ENCODE measurements at places on chromosomes 2 and 18.

DNA sequence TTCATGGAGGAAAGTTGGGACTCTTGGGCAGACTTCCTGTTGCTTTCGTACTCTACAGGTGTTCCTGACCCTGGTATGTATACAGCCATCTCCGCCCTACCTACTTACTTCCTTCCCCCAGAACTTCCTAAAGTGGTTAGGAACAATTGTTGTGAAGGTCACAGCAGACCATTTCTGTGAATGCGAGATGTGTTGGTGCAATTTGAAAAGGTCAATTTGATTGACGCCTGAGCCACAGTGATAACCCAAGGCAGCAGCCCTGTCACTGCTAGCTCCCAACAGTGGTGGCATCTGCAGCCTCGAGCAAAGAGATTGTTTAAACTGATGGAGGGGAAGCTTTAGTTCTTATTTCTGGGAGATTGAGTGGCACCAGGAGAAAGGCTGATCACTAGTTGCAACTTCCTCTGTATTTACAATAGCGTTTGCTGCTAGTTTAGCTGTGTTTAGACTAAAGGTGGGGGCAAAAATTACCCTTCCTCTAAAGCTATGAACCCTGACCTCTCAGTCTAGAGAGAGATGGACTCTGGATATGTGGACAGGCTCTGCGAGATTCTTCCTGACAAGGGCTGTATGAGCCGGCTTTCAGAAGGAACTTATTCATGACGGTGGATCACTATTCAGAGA is 78.3 kb upstream of the MAP4K3 start:
- DNase-seq: no peak

DNA sequence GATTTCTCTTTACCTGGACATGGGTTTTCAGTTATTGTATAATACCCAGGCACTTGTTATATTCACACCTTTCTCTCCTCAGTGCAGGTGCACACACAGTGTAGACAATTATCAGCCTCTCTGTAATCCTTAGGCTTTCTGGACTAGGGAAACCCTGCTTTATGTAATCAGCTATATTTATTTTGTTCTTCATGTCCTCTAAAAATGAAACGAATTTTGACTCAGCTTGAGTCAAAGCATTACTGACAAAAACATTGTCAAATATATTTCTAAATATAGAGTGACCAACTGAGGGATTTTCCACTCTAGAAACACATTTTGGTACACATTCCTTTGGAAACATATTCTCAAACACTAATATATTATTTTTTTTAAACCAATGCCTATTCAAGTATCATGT is 144.8 kb upstream of the GULP1 start:
- no peak for DNase-seq

- no peak for DNase-seq
These were observed 15.9 kb downstream of the RNF152 start for GRCh38 chr18:61876899-61877298.

DNA sequence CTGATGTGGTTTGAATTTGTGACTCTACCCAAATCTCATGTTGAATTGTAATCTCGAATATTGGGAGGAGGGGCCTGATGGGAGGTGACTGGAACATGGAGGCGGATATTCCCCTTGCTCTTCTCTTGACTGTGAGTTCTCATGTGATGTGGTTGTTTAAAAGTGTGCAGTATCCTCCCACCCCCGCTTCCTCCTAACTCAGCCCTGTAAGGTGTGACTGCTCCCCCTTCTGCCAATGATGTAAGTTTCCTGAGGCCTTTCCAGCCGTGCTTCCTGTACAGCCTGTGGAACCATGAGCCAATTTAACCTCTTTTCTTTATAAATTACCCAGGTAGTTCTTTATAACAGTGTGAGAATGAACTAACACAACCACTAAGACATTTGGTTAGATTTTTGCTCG is 458.4 kb downstream of the THSD7B start:
- DNase-seq: no peak

DNA sequence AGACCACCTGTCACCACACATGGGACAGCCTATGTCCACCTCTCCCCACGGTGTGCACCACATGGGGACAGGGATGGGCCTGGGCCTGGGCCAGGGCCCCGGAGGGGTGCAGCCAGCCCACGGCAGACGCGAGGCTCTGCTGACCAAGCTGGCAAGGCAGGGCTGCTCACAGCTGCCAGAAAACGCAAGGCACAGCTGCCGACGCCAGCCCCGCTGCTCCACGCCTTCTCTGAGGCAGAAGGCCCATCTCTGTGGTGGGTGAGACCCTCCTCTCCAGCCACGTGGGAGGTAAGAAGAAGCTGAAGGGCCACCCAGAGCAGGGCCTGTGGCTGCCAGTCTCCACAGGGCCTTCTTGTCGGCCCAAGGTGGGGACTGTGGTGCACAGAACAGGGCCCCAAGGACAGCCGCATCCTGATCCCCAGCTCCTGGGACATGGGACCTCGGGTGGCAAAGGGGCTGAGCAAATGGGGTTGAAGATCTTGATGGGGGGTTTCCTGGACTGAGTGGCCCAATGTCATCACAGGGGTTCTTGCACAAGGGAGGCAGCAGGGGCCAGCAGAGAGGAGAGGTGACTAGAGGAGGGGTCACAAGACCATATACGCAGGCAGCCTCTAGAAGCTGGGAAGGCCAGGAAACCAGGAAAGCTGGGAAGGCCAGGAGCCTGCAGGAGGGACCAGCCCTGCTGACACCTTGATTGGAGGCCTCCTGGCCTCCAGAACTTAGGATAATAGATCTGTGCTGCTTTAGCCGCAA is 72.3 kb downstream of the NDUFA10 start:
- DNase-seq: no peak

GRCh38 chr2:6971502-6971901 is 54.3 kb downstream of the RNF144A start:
- no peak for DNase-seq

- DNase-seq: no peak
These were observed 32.2 kb downstream of the IKZF2 start for GRCh38 chr2:213119061-213119809.

GRCh38 chr18:45958730-45959129 is 8.4 kb downstream of the EPG5 start:
- no peak for DNase-seq

- no peak for DNase-seq
These were observed 43.3 kb downstream of the NFATC1 start for GRCh38 chr18:79438898-79439627.

Measured in esophagus squamous epithelium (tissue), 5 donors.